Caco-2 (cell line): ENCODE measurements at places on chromosomes 5 and 9.

DNA sequence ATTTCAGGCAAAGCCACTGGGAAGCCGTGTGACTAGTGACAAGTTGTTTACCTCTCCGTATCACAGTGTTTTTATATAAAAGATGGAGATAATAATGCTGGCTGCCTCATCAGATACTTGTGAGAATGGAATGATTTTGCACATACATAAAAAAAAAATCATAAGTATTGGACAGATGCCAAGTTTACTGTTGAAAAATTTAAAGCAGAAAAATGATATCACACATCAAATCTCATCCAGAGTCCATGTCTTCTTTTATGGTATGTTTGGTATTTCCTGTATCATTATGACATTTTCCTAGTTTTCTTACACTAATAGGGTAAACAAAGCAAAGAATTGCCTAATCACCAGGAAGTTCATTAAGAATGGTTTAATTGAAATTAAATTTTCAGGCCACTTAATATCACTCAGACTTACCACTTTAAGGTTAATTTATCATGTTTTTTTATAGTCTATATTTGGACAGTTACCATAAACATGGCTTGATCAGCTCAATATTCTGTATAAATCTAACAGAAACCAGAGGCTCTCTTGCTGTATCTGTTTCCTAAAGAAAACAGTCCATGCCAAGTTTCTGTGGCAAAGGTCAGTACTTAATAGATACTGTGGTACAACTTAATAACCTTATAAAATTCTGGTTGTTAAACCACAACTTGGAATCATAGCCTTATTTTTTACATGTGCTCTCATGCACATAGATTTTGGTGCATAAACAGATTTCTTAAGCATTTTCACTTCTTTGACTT is 656.5 kb upstream of the RIOK2 start:
- no peak overlapping the region for H3K27ac ChIP-seq
- no peaks in the 10 kb centered on the region for H3K4me1 ChIP-seq

GRCh38 chr5:135091286-135091685 is 57.3 kb upstream of the PITX1 start:
- H3K27ac ChIP-seq, result no peak overlapping the region
- no peaks in the 10 kb centered on the region for H3K27me3 ChIP-seq
- H3K36me3 ChIP-seq, result no peaks in the 10 kb centered on the region

DNA sequence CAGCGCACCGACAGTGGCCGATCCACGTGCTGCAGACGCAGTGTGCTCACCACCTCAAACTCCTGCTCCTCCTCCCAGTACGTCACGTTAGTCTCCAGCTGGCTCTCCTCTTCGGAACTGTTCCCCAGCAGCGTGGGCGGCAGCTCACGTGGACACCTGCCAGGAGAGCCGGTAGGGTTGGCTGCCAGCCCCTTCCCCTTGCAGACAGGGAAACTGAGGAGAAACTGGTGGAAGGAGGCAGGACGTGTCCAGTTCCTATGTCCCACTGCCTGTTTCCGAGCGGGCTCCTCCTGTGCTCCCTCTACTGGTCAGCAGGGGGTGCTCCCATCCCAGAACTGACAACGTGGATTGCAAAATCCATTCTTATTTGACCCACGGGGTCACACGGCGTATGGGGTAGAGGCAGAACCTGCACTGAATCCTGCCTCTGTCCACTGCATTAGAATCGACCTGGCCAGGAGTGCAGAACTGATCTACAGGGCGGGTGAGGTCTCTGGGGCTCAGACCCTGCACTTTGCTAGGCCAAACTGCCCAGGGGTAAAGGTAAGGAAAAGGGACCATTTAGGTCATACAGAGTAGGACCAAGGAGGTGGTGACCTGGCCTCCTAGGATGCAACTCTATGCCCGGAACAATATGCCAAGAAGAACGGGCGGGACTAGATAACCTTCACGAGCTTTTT is 25.7 kb downstream of the PDGFRB start:
- H3K36me3 ChIP-seq, result no peaks in the 10 kb centered on the region
- H3K27ac ChIP-seq, result no peak overlapping the region
- DNase-seq, result peak; percentile 86

- DNase-seq, result no peak
- no peak overlapping the region for H3K4me3 ChIP-seq
These were observed 161.3 kb downstream of the OLFM1 start for GRCh38 chr9:135248721-135249120.

DNA sequence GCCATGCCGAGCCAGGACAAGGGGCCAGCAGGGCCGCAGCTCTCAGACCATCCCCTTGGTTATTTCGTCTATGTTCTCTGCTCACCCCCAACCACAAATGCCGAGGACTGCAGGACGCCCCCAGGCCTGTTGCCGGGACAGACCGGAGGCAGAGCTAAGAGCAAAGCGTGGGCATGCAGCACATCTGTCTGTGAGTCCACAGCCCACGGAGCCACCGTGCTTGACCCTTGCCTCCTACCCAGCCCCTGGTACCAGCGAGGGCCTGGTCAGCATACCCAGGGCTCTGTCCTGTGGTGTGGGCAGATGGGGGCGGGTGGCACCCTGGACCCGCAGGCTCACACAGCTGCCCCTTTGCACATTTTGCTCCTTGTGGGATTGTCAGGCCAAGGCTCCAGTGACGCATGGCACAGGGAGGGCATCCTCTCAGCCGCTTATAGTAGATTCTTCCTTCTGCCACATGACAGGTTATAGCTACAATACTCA is 4.7 kb downstream of the BRD3 start:
- no peaks in the 10 kb centered on the region for H3K36me3 ChIP-seq
- H3K4me3 ChIP-seq, result no peak overlapping the region
- H3K27me3 ChIP-seq, result no peaks in the 10 kb centered on the region
- H3K27ac ChIP-seq, result no peak overlapping the region
- DNase-seq, result peak; percentile 19

- no peaks in the 10 kb centered on the region for H3K27me3 ChIP-seq
- no peak overlapping the region for H3K4me3 ChIP-seq
- H3K4me1 ChIP-seq, result peaks cover 9% of the 10 kb centered on the region
- H3K27ac ChIP-seq, result no peak overlapping the region
- no peaks in the 10 kb centered on the region for H3K36me3 ChIP-seq
These were observed 47.7 kb downstream of the CERT1 start for GRCh38 chr5:75463726-75464125.

GRCh38 chr9:132260846-132261245 is 93.9 kb downstream of the SETX start:
- no peak overlapping the region for H3K4me3 ChIP-seq
- H3K27me3 ChIP-seq, result no peaks in the 10 kb centered on the region
- H3K4me1 ChIP-seq, result no peaks in the 10 kb centered on the region
- no peak overlapping the region for H3K27ac ChIP-seq

GRCh38 chr5:4995014-4995413 is 145.1 kb upstream of the ADAMTS16 start:
- no peak overlapping the region for H3K27ac ChIP-seq
- H3K4me3 ChIP-seq, result no peak overlapping the region
- DNase-seq, result no peak
- H3K36me3 ChIP-seq, result no peaks in the 10 kb centered on the region

DNA sequence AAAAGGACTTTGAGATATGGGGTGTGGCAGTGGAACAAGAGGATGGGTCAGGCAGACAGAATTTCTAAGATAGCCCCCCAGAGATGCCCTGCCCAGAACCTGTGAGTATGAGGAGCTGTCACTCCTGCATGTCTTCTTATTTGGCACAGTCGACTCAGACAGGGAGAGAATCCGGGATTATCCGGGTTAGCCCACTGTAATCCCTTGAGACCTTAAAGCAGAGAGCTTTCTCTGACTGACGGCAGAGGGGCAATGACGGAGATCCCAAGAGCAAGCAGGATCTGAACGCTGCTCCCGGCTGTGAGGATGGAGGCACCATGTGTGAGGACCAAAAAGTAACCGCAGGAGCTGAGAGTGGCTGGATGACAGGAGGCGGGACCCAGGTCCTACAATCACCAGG is 8.8 kb upstream of the NHP2 start:
- no peak overlapping the region for H3K27ac ChIP-seq
- no peaks in the 10 kb centered on the region for H3K36me3 ChIP-seq
- no peaks in the 10 kb centered on the region; the same call in 1 of the 2 replicates for H3K27me3 ChIP-seq
- no peak for DNase-seq

DNA sequence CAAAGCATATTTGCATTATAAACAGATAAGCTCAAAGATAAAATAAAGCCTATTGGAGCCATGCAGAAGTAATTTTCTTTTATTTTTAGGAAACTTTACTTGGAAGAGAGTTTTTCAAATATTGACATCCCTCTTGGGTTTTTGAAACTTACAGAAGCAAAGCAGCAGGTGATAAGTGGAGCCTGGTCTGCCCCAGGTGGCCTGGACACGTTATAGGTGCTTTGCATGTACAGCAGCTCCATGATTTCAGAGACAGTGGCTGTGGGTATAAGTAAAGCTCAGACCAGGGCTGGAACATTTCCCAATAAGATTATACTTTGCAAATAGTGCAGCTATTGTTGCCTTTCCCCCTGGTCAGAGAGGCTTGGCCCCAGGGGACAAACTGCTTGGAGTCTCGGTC is 51.5 kb downstream of the CCDC192 start:
- peak overlapping the region; percentile 85 for H3K27ac ChIP-seq
- peaks cover 46% of the 10 kb centered on the region for H3K4me1 ChIP-seq
- no peaks in the 10 kb centered on the region for H3K27me3 ChIP-seq
- H3K36me3 ChIP-seq, result no peaks in the 10 kb centered on the region
- no peak overlapping the region for H3K4me3 ChIP-seq

GRCh38 chr9:98958271-98958984 is 14.7 kb downstream of the COL15A1 start:
- no peak overlapping the region for H3K27ac ChIP-seq
- H3K4me1 ChIP-seq, result no peaks in the 10 kb centered on the region; the same call in 1 of the 2 replicates
- H3K36me3 ChIP-seq, result no peaks in the 10 kb centered on the region
- H3K4me3 ChIP-seq, result no peak overlapping the region

GRCh38 chr9:100759215-100759614 is 181.3 kb downstream of the CAVIN4 start:
- no peak overlapping the region for H3K4me3 ChIP-seq
- H3K4me1 ChIP-seq, result no peaks in the 10 kb centered on the region
- H3K36me3 ChIP-seq, result no peaks in the 10 kb centered on the region
- no peak for DNase-seq
- no peaks in the 10 kb centered on the region for H3K27me3 ChIP-seq

GRCh38 chr5:72107131-72107900 is at the start of gene MAP1B:
Gene MAP1B, plus strand, starts transcription at chr5:72107475. Its CDS starts 57 bp downstream, at chr5:72107532.
- peak within 1 kb of the TSS; percentile 43 for H3K4me3 ChIP-seq
- peak; percentile 24 for DNase-seq
- 0 out of 2 replicates have a peak, but pooled peaks cover 5% of the 10 kb centered on the region for H3K4me1 ChIP-seq

DNA sequence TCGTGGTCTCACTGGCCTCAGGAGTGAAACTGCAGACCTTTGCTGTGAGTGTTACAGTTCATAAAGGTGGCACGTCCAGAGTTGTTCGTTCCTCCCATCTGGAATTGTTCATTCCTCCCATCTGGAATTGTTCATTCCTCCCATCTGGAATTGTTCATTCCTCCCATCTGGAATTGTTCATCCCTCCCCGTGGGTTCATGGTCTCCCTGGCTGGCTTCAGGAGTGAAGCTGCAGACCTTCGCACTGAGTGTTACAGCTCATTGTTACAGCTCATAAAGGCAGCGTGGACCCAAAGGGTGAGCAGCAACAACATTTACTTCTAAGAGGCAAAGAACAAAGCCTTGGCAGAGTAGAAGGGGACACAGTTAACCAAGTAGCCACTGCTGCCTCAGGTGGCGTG is 69.1 kb downstream of the GCNT1 start:
- no peak for DNase-seq
- no peak overlapping the region for H3K4me3 ChIP-seq
- no peaks in the 10 kb centered on the region for H3K27me3 ChIP-seq

GRCh38 chr9:114884787-114885452 is 45.5 kb downstream of the TNFSF8 start:
- H3K4me1 ChIP-seq, result peaks cover 20% of the 10 kb centered on the region
- H3K36me3 ChIP-seq, result no peaks in the 10 kb centered on the region
- no peaks in the 10 kb centered on the region for H3K27me3 ChIP-seq
- no peak overlapping the region for H3K4me3 ChIP-seq
- H3K27ac ChIP-seq, result peak overlapping the region; percentile 40
- DNase-seq, result peak; percentile 65

- H3K4me1 ChIP-seq, result peaks cover 9% of the 10 kb centered on the region; the same call in 1 of the 2 replicates
- H3K36me3 ChIP-seq, result no peaks in the 10 kb centered on the region
- no peaks in the 10 kb centered on the region for H3K27me3 ChIP-seq
These were observed 82.4 kb downstream of the ZNF618 start for GRCh38 chr9:113958556-113958955.

DNA sequence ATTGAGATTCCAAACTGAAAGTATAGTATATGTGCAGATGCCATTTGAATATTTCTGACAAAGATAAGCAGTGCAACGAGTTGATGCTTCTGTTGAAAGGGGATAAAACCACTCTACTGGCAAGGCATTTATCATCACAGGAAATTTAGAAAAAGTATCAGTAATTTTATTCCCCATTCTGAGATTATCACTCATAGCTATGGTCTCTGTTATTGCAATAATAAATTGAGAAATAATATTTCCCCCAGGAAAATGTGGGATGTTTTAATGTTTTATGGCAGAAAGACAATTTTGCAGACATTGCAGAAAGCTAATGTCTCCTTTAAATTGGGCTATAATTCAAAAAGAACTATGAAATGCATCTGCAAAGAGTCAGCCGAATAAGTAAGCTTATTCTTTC is 1612.7 kb upstream of the ACO1 start:
- H3K36me3 ChIP-seq, result no peaks in the 10 kb centered on the region
- no peak overlapping the region for H3K27ac ChIP-seq
- DNase-seq, result no peak
- H3K4me3 ChIP-seq, result no peak overlapping the region
- no peaks in the 10 kb centered on the region for H3K4me1 ChIP-seq
- no peaks in the 10 kb centered on the region for H3K27me3 ChIP-seq

DNA sequence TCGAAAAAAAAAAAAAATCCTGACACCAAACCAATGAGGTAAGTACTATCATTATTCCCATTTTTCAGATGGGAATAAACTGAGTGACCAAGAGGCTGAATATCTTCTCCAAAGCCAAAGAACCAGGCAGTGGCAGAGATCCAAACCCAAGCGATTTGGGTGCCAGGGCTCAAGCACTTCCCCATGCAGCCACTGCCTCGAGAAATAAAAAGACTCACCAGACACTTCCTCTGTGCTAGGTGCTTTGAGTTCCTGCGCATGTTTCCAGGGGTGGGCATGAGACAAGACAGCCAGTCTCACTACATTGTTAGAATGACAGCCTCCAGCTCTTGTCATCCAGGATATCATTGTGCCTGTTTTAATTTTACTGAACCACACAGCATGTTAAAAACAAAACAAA is 2.3 kb upstream of the RPL26L1 start:
- no peaks in the 10 kb centered on the region for H3K27me3 ChIP-seq
- peaks cover 20% of the 10 kb centered on the region for H3K4me1 ChIP-seq
- no peak overlapping the region for H3K4me3 ChIP-seq
- H3K27ac ChIP-seq, result peak overlapping the region; percentile 98

- H3K27ac ChIP-seq, result no peak overlapping the region
- H3K4me3 ChIP-seq, result no peak overlapping the region
- H3K36me3 ChIP-seq, result no peaks in the 10 kb centered on the region
- peaks cover 14% of the 10 kb centered on the region for H3K4me1 ChIP-seq
- DNase-seq, result no peak
- H3K27me3 ChIP-seq, result no peaks in the 10 kb centered on the region; the same call in 1 of the 2 replicates
These were observed 10.6 kb upstream of the SLC6A19 start for GRCh38 chr5:1190837-1191239.
